ENCODE measurements at places on chromosomes 6 and 20.

GRCh38 chr6:128282961-128283360, 237.4 kb downstream of the PTPRK start:
- DNase-seq: no peak

DNA sequence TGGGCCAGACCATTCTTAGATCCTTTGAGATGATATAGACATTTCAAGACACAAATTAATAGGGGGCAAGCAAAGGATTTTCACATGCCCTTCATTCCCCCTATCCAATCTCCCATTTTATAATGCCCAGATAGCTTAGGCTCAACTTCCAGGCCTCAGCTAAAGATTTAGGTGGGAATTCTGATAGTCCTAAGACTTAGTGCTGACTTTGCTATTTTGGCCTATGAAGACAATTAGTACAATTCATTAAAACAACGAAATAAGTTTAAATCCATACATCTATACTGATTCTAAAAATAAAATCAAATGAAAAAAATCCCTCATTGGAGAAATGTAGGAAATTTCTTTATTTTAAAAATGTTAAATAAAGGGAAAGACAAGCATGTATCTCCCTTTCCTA, 259.5 kb downstream of the CBLN4 start:
- DNase-seq: no peak

DNA sequence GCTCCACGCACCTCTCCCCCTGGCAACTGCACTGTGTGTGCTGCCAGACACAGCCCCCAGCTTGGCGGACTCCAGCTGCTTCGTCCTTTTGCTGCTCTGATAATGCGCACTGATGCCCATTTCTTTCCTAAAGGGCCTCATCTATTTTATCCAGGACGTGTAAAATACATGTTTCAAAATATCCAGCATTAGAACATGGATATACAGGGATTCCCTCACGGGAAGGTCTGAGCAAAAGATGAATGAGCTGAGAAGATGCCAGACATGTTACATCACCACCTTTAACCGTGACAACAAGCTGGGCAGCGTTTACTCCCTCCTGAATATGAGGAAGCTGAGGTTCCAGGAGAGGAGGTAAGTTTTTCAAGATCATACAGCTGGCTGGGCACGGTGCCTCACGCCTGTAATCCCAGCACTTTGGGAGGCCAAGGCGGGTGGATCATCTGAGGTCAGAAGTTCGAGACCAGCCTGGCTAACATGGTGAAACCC, 32.8 kb downstream of the TNXB start:
- no peak for DNase-seq

- no peak for DNase-seq
Measured at GRCh38 chr6:153947808-153948447, 91.1 kb upstream of the OPRM1 start.

DNA sequence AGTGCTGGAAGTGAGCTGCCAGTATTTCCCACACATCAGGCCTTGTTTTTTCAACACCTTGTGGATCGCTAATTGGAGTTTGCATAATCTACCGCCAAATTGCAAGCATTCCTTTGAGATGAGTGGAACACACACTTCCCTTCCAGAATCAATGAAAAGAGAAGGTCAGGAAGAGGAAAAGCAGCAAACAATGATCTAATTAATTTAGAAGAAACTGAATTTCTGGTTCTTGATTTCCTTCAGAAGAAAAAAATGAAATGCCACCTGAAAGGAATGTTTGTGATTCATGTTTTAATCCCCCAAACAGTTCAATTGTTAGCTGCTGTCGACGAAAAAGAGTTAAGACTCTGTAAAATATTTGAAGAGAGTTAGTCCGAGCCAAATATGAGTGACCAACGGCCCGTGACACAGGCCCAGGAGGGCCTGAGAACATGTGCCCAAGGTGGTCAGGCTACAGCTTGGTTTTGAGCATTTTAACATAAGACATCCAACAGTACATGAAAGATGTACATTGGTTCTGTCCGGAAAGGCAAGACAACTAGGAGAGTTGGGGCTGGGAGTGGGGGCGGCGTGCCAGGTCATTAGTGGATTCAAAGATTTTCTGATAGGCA, 182.3 kb downstream of the MTFR2 start:
- DNase-seq: no peak

DNA sequence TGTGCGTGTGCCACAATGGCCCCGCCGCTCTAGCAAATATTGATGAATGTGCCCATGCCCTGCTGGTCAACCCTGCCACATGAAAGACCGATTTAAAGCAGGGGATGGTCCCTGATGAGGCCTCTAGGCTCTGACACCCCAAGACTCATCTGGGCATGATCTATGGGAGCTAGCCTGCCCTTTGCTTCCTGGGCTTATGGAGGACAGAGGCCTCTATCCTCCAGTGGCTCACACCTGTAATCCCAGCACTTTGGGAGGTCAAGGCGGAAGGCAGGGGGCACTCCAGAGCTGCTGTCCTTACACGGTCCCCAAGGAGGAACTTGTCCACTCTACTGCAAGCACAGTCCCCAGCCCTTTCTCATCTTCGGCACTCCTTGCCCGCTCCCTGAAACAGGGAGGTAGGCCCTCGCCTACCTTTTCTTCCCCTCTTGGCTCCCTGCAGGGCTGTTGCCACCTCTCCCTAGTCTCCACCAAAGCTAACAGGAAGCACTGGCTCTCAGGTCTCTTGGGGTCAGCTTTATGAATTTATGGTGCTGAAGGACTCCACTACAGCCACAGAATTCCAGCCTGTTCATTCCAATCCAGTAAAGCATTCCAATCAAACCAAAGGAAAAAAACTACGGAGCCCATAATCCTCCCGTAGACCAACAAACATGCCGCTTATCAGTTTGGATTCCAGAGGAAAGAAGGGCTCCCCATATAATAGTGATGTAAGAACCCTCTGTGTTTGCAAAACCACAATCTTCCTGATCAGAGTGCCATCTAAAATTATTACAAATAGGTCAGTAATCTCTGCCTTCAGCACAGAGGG, 48.7 kb upstream of the FOXQ1 start:
- no peak for DNase-seq

DNA sequence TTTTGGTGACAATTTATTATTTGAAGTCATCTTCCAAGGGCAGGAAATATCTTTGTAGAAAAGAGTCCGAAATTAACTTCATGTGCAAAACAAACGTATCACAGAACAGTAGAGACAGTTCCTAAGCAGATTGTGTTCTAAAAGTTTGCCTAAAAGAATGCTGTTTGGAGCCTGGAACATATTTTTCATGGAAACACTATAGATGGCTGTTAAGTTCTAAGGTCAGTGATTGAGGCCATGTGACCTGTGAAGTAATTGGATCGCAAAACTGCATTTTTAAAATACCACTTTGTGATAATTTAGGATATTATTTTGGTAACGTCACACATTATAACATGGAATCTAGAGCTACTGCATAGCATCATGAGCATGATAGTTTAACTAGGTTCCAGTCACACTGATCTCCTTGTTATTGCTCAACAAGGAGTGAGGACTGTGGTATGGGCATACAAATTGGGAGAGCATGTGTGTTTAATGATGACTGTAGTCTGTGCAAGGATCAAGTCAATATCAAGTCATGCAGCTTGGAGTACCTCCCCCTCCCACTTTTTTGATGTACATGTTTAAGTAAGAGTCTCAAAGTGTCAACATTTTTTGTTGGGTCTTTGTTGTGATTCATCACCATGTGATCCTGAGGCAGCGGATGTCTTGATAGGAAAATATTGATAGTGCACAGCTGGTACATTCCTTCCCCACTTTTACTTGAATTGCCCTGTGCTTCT, 609.3 kb upstream of the CITED2 start:
- no peak for DNase-seq

GRCh38 chr6:37382994-37383765, 29.4 kb downstream of the RNF8 start:
- DNase-seq: no peak

DNA sequence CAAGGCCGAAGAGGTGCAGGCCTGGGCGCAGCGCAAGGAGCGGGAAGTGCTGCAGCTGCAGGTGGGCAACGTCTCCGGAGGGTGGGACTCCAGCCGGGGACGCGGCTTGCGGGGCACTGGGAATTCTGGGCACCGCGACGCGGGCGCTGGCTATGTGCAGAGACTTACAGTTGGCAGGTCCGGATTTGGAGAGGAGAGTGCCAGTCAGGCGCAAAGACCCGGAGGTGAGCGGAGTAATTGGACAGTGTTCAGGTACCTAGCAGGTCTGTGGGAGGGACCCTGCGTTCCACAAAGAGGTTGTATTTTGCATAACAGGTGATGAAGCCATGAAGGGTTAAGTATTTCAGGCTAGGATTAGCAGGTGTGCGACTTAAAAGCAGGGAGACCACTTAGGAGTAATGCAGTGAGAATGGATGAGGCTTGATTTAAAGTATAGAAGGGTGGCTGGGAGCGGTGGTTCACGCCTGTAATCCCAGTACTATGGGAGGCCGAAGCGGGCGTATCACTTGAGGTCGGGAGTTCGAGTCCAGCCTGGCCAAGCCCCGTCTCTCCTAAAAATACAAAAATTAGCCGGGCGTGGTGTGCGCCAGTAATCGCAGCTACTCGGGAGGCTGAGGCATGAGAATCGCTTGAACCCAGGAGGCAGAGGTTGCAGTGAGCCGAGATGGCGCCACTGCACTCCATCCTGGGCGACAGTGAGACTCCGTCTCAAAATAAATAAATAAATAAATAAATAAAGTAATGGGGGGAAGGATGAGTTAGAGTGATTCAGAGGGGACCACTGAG, 1.0 kb downstream of the MRPS26 start:
- DNase-seq: no peak

- DNase-seq: no peak
Measured at GRCh38 chr20:36074983-36075382, 79.6 kb upstream of the EPB41L1 start.

- no peak for DNase-seq
Measured at GRCh38 chr6:137978252-137978896, 111.3 kb downstream of the TNFAIP3 start.

GRCh38 chr6:143099647-143100046, 39.0 kb downstream of the AIG1 start:
- no peak for DNase-seq

DNA sequence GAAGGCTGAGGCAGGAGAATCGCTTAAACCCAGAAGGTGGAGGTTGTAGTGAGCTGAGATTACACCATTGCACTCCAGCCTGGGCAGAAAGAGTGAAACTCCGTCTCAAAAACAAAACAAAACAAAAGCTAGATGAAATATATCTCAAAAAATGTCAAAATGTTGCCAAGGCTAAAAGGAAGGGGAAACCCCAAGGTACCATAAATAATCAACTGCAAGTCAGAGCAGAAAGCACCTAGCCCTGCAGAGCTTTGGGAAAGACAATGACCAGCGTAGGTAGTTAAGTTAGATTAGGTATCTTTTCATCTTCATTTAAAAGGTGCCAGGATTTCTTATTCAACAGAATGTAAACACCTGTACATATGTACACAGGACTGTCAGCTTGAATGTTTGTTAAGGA, 33.0 kb downstream of the AKIRIN2 start:
- no peak for DNase-seq

GRCh38 chr6:137497721-137498463, 3.7 kb upstream of the OLIG3 start:
- no peak for DNase-seq

GRCh38 chr6:2990932-2991506, 8.7 kb upstream of the NQO2 start:
- DNase-seq: no peak

- no peak for DNase-seq
Measured at GRCh38 chr6:45587229-45588060, 209.7 kb upstream of the SUPT3H start.

DNA sequence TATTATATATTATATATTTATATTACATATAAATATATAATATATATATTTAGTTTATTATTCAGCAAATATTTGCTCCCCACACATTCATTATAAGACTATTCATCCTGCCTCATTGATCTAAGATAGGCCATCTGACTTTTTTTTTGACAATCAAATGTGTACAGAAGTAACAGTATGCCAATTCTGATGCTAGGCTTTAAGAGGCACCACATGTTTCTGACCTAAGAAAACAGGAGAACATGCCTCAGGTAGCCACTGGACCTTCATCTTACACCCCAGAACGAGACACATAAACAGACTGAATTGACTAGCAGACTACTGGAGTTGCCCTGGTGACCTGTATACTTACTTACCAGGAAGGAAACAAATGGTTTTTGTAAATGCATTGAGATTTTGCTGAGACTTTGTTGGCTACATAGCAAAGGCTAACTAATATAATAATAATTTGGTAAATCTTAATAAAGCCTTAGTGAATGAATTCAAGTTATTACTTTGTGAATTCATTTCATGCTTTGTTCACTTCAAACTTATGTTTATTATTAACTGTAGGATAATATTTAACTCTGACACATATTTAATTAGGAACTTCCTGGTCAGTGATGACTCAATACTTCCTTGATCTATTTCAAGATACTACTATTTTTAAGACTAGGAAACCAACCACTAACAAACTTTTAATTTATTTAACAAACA, 13.4 kb upstream of the MYO6 start:
- DNase-seq: no peak

- no peak for DNase-seq
Measured at GRCh38 chr20:7411075-7411474, 529.2 kb downstream of the HAO1 start.

GRCh38 chr6:35320031-35320410, 22.3 kb upstream of the PPARD start:
- no peak for DNase-seq

GRCh38 chr6:42355416-42355815, 96.3 kb downstream of the TRERF1 start:
- no peak for DNase-seq
